Lower leg skin (tissue), 4 donors: ENCODE measurements at places on chromosomes 4 and X. TPM values are rescaled to one million over a fixed set of nuclear protein-coding genes. Genes with fewer than 3 reads are reported as not detected.
A peak's percentile ranks its signal among the peaks of the same experiment; 100 is the strongest.

SLC34A2 gene
- total RNA-seq: 2.3 TPM

BRS3 gene
- not detected for total RNA-seq

TEX13B gene
- not detected for total RNA-seq

NIPAL1 gene
- total RNA-seq: 54.8 TPM

TRIML2 gene
- total RNA-seq: not detected

TACR3 gene
- total RNA-seq: not detected

HDX gene
- 0.42 TPM for total RNA-seq

GRCh38 chr4:148565801-148566200 lies 123.6 kb upstream of the NR3C2 start:
- no peak for DNase-seq

GRCh38 chr4:90457817-90458216 lies 330.6 kb downstream of the CCSER1 start:
- DNase-seq: no peak

DNA sequence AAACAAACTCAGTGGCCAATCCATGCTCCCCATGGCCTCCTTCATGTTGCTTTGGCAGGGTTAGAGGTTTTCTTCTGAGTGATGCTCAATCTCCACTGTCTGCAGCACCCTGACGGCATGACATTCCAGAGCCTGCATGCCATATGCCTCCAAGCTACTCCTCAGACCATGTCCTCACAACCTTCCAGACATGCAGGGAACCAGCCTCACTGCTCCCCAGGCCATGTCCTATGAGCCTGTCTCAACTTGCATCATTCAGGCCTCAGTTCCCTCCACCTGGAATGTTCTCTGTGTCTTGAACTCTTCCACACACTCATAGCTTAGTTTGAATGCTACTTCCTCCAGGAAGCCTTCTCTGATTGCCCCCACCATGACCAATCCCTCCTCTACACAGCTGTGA lies 18.8 kb downstream of the PROM1 start:
- DNase-seq: no peak

- no peak for DNase-seq
Observed at GRCh38 chr4:102778720-102779119, 18.0 kb upstream of the MANBA start.

- DNase-seq: no peak
Observed at GRCh38 chr4:139852612-139853269, 187.1 kb downstream of the MGST2 start.

- no peak for DNase-seq
Observed at GRCh38 chr4:26874110-26874509, 13.5 kb downstream of the STIM2 start.

GRCh38 chrX:31670245-31670644 lies 598.4 kb upstream of the FTHL17 start:
- DNase-seq: no peak

DNA sequence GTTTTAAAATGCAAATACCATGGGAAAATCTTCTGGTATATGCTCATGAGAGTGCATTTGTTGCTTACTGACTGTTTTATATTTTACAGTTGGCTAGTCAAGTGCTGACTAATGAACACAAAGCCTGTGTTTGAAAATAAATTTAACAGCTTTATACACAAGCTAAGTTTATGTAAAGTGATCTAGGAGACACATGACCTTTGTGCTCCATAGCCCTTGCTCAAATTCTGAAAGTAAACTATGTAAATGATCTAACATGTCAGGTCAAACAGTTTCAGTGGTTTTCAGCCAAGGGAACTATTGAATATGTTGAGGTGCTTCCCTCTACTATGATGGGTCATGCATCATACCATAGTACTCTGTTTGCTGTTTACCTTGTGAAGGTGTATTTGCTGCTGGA lies 36.7 kb downstream of the DIAPH2 start:
- DNase-seq: no peak

- no peak for DNase-seq
Observed at GRCh38 chrX:119477812-119478232, 9.6 kb downstream of the SLC25A5 start.

DNA sequence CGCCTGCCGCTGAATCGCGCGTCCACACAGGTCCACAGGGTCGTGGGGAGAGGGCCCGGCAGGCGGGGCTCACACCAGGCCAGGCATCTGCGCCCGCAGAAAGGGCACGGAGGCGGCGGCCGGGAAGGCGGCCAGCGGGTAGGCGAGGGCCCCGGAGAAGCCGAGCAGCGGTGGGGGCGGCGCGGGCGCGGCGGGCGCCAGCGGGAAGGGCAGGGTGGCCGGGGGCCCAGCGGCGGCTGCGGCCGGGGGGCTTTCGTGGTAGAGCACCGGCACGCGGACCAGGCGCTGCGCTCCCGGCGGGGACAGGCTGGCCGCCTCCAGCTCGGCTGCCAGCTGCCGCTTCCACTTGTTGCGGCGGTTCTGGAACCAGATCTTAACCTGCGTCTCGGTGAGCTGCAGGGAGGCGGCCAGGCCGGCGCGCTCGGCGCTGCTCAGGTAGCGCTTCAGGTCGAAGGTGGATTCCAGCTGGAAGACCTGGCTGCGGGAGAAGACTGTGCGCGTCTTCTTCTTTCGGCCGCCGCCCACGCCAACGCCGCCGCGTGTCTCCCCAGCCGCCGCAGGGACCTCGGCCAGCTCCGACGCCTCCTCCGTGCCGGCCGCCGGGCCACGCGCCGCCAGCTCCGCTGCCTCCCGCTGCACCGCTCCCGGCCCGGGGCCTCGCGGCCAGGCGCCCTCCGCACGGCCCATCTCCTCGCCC lies 3.9 kb downstream of the HMX1 start:
- DNase-seq: no peak

GRCh38 chrX:40094041-40094899 lies 3.5 kb downstream of the BCOR start:
- peak; percentile 90 for DNase-seq

DNA sequence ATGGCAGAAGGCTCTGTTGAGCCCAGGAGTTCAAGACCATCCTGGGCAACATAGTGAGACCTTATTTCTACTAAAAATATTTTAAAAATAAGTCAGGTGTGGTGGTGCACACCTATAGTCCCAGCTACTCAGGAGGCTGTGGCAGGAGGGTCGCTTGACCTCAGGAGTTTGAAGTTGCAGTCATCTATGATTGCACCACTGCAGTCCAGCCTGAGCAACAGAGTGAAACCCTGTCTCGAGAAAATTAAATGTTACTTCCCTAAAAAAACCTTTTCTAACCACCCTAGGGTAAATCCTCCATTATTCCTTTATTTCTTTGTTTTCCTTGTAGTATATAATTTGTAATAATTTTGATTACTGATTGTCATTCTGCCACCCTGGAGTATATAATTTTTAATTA lies 7.9 kb downstream of the FAM200B start:
- DNase-seq: no peak

GRCh38 chr4:39637586-39638353 lies 895 bp downstream of the SMIM14 start:
- peak; percentile 29 for DNase-seq

DNA sequence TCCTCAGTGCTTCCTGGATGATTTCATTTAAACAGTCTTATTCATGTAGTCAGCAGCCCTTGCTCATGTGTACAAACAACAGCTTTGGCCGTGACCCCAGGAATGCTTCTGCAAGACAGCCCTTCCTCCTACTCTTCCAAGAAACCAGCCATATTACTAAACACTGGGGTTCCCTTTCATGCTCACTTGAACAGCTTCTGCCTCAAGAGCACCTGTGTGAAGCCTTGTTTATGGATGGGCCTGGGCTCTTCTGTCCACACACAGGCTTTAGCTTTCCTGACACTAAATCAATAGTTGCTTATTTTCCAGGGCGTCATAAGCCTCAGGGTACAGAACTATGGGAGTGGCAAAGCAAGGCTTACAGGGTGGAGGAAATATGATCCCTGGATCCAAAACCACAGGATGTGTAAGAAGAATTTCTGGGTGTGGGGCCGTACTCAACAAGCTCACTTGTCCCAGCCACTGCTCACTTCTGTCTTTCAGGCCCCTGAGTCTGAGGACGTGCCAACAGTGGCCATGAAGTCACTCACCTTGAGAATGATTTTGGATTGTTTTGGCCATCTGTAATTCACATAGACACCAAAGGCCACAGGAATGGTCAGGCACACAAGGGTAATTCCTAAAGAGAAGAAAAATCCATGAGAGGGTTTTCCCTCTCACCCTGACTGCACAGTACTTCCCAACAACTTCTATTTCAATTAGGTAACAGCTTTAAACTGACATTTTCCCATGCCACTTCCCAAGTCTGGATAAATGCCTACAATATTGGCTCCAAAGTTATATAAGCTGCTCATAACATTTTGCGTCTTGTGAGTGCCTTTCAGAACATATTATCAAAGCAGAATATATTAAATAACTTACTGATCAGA lies 17.7 kb downstream of the SLC10A6 start:
- no peak for DNase-seq

GRCh38 chrX:136778916-136779315 lies 1.8 kb downstream of the ARHGEF6 start:
- DNase-seq: no peak

GRCh38 chr4:152399246-152399645 lies 136.6 kb downstream of the FBXW7 start:
- DNase-seq: no peak

- DNase-seq: peak; percentile 35
Observed at GRCh38 chr4:151195801-151196200, 81.2 kb upstream of the PRSS48 start.

DNA sequence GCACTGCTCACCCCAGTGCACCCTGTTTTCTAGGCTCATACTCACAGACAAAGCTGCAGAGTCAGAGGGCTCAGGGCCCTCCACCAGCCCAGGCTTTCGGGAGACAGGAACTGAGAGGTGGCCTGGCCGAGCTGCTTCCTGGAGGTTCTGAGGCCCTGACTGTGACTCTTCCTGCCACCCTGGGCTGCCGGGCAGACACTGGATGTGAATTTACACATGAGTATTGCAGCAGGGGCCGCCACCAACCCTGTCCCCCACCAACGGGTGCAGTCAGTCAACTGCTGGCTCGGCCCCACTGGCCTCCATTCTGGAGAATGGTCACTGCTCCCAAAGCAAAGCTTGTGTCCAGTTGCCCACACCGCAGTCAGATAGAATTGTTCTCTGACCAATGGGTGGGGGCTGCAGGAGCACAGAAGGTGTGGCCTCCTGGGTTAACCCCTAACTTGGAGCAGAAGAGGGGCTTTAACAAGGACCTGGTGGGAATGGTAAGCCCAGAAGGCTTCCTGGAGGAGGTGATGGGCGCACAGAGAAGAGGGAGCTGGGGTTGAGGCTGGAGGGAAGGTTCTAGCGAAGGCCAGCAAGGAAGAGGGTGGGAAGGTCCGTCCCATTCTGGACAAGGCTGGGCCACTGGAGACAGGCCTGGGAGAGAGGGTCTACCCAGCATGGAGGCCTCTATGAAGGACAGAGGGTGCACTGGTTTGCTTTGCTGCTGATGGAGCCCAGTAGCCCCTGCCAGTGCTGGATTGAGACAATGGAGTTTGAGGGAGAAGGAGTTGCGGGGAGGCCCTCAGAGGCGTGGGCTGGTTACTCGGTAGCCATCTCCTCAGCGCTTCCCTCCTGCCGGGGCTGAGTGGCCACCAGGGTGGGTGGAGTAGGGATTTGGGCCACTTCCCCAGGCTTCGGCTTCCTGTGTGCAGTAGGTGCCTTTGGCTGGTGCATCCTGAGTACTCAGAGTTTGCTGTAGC lies 135.3 kb downstream of the CPZ start:
- peak; percentile 70 for DNase-seq

DNA sequence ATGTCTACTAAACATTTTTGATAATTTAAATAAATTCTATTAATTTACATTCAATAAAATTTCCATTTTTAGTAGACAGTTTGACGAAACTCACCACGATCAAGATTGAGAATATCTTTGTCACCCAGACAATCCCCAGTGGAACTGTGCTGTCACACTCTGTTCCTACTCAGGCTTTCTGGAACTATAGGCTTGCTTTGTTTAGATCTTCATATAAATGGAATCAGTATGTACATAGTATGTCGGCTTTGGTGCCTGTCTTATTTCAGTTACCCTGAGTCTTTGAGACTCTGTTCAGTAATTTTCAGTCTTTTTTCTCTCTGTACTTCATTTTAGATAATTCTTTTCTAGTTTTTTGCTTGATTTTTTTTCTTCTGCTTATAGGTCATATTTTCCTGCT lies 163.5 kb upstream of the EMCN start:
- DNase-seq: no peak
